ENCODE measurements at places on chromosomes 13 and 19. TPM values are rescaled to one million over a fixed set of nuclear protein-coding genes. Genes with fewer than 3 reads are reported as not detected.

AXL gene
- 0.44 TPM for total RNA-seq

GRCh38 chr13:111390522-111391270, 70.3 kb downstream of the TEX29 start:
- peaks cover 13% of the 10 kb centered on the region for H3K4me1 ChIP-seq
- DNase-seq: no peak
- H3K27ac ChIP-seq: no peak overlapping the region

CEACAM5 gene
- total RNA-seq: not detected

GRCh38 chr13:30877335-30877734, 28.7 kb upstream of the MEDAG start:
- H3K4me3 ChIP-seq: no peak overlapping the region
- peaks cover 2% of the 10 kb centered on the region for H3K4me1 ChIP-seq

DNA sequence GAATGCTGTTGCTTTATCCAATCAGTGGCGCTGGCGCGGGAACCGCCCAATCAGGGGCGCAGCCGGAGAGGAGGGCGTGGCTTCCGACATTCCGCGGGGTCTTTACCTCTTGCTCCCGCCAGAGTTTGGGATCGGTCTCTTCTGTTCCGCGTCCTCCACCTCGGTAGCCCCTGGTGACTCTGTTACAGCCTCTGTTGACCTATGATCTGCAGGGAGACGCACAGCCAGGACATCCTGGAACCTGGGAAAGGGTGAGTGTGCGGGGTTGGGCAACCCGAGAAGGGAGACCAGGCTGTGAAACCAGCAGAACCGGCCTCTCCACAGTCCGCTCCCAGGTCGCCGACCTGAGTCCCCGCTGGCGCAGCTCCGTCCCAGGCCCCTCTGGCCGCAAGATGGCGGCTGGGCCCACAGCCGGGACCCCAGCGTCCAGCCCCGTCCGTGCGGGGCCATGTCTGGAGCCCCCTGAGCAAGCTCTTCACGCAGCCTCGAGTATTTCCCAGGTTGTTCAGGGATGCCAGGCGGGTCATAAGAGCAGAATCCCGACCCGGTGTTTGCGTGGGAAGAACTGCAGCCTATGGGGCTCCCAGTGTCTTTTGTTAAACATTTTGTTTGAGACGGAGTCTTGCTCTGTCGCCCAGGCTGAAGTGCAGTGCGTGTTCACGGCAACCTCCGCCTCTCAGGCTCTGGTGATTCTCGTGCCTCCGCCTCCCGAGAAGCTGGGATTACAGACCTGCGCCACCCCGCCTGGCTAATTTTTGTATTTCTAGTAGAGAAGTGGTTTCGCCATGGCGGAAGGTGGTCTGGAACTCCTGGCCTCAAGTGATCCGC, 4.4 kb upstream of the ZNF681 start:
- DNase-seq: peak; percentile 74
- H3K4me1 ChIP-seq: peaks cover 21% of the 10 kb centered on the region
- H3K27ac ChIP-seq: peak overlapping the region; percentile 83
- no peaks in the 10 kb centered on the region for H3K36me3 ChIP-seq
- H3K27me3 ChIP-seq: no peaks in the 10 kb centered on the region
- H3K4me3 ChIP-seq: peak overlapping the region; percentile 95

CYP2S1 gene
- 0.75 TPM for total RNA-seq

DNA sequence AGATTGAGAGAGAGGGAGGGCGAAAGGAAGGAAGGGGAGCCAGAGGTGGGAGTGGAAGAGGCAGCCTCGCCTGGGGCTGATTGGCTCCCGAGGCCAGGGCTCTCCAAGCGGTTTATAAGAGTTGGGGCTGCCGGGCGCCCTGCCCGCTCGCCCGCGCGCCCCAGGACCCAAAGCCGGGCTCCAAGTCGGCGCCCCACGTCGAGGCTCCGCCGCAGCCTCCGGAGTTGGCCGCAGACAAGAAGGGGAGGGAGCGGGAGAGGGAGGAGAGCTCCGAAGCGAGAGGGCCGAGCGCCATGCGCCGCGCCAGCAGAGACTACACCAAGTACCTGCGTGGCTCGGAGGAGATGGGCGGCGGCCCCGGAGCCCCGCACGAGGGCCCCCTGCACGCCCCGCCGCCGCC, at the start of gene TNFSF11:
TSS of gene TNFSF11 (plus strand) at position 142 of the 400 bp plus-strand sequence. CDS start at position 294, 152 bp downstream.
- peaks cover 15% of the 10 kb centered on the region for H3K4me1 ChIP-seq
- peaks cover 3% of the 10 kb centered on the region for H3K36me3 ChIP-seq
- DNase-seq: no peak
- no peak within 1 kb of the TSS for H3K27ac ChIP-seq
- peaks cover 55% of the 10 kb centered on the region for H3K27me3 ChIP-seq
- H3K4me3 ChIP-seq: peak within 1 kb of the TSS; percentile 92

RASAL3 gene
- total RNA-seq: 121 TPM

DNA sequence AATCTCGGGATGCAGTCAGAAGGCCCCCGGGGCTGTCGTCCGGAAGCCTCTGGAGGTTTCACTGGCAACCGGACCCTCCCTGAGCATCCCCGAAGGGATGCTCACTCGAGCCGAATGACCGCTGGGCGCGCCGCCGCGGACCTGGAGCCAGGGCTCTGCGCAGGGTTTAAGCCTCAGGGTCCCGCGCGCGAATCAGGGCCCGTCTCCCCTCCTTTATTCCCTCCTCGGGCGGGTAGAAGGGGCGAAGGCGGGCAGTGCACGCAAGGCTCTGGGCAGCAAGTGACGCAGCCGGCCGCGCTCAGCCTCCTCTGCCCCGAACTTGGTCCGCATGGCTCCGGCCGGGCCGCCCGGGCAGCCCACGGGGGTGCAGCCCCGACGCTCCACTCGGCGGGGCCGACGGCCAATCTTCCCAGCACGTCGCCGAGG, 572 bp downstream of the SHISA2 start:
- no peaks in the 10 kb centered on the region for H3K36me3 ChIP-seq
- H3K4me1 ChIP-seq: peaks cover 9% of the 10 kb centered on the region
- H3K27me3 ChIP-seq: peaks cover 54% of the 10 kb centered on the region
- no peak for DNase-seq

AMER2 gene
- total RNA-seq: not detected

- no peak overlapping the region for H3K4me3 ChIP-seq
- H3K4me1 ChIP-seq: no peaks in the 10 kb centered on the region
- H3K27ac ChIP-seq: no peak overlapping the region
These were observed 20.8 kb upstream of the ZNF266 start for GRCh38 chr19:9456018-9456689.

GRCh38 chr13:72166102-72166650, 299.2 kb upstream of the DACH1 start:
- H3K36me3 ChIP-seq: no peaks in the 10 kb centered on the region
- DNase-seq: no peak
- H3K27me3 ChIP-seq: no peaks in the 10 kb centered on the region
- no peaks in the 10 kb centered on the region for H3K4me1 ChIP-seq
- no peak overlapping the region for H3K27ac ChIP-seq

FFAR3 gene
- total RNA-seq: 0.70 TPM

DNA sequence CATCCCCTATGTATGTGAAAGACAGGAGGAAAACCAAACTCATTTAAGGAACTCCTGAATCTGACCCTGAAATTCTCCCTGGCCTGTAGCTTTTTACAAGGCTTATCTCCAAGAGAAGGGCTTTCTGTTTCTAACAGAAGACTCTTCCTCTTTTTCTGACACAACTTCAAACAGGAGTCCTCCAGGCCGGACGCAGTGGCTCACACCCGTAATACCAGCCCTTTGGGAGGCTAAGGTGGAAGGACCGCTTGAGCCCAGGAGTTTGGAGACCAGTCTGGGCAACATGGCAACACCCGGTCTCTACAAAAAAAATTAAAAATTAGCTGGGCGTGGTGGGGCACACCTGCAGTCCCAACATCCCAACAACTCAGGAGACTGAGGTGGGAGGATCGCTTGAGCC, 41.9 kb downstream of the CARS2 start:
- no peak overlapping the region for H3K4me3 ChIP-seq
- peak overlapping the region; percentile 6 for H3K27ac ChIP-seq
- peaks cover 6% of the 10 kb centered on the region for H3K36me3 ChIP-seq
- DNase-seq: no peak
- H3K27me3 ChIP-seq: no peaks in the 10 kb centered on the region

- peak within 1 kb of the TSS; percentile 95 for H3K4me3 ChIP-seq
- peak within 1 kb of the TSS; percentile 99 for H3K27ac ChIP-seq
- no peaks in the 10 kb centered on the region for H3K27me3 ChIP-seq
- peaks cover 46% of the 10 kb centered on the region for H3K4me1 ChIP-seq
These were observed at the start of gene ALOX5AP for GRCh38 chr13:30735025-30735871. TSS of gene ALOX5AP (plus strand) at chr13:30735543. CDS start at chr13:30735606, 63 bp downstream.

DNA sequence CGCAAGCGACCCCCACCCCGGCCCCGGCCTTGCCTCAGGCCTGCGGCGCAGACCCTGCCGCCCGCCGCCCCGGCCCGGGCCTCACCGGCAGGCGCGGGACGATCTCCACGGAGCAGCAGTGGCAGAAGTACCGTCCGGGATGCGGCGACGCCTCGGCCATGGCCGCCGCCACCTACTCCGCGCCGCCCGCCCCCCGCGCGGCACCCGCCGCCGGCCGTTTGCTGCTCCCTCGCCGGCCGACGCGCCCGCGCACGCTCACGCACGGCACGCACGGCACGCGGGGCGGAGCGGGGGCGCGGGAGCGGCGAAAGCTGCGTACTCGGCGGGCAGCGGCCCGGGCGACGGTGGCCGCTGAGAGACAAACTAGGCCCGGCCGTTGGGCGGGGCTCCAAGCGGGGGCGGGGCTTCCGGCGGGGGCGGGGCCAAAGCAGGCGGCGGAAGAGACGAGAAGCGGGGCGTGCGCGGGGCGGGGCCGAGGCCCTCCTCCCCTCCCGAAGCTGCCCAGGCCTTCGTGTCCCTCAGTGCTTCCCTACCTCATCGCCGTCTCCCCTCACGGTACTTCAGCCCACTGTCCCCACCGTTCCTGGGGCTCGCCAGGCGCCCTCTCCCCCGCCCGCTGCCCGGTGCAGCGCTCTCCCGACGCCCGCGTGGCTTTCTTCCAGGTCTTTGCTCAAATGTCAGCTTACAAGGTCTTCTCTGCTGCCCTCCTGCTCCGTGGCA, at the start of gene RNF126:
TSS of gene RNF126 (minus strand) at position 253 of the 720 bp plus-strand sequence. CDS start at position 160, 93 bp downstream.
- no peaks in the 10 kb centered on the region for H3K36me3 ChIP-seq
- peak; percentile 91 for DNase-seq
- H3K4me1 ChIP-seq: peaks cover 34% of the 10 kb centered on the region
- H3K27ac ChIP-seq: peak within 1 kb of the TSS; percentile 100

- DNase-seq: no peak
- no peak overlapping the region for H3K4me3 ChIP-seq
- H3K27ac ChIP-seq: no peak overlapping the region
- peaks cover 5% of the 10 kb centered on the region for H3K27me3 ChIP-seq
These were observed 2.8 kb upstream of the ZNF543 start for GRCh38 chr19:57317503-57317902.

DNA sequence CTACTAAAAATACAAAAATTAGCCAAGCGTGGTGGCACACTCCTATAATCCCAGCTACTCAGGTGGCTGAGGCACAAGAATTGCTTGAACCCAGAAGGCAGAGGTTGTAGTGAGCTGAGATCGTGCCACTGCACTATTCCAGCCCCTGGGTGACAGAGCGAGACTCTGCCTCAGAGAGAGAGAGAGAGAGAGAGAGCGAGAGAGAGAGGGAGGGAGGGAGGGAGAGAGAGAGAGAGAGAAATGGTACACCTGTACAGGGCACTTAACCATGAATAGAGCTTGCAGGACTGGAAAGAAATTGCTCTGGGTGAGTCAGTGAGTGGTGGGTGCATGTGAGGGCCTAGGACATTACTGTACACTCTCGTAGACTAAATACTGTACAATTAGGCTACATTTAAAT, 40.5 kb upstream of the SLC7A9 start:
- H3K4me1 ChIP-seq: no peaks in the 10 kb centered on the region
- peaks cover 12% of the 10 kb centered on the region for H3K36me3 ChIP-seq
- no peak overlapping the region for H3K27ac ChIP-seq
- no peak overlapping the region for H3K4me3 ChIP-seq
- DNase-seq: no peak

ZNF729 gene
- not detected for total RNA-seq

DNA sequence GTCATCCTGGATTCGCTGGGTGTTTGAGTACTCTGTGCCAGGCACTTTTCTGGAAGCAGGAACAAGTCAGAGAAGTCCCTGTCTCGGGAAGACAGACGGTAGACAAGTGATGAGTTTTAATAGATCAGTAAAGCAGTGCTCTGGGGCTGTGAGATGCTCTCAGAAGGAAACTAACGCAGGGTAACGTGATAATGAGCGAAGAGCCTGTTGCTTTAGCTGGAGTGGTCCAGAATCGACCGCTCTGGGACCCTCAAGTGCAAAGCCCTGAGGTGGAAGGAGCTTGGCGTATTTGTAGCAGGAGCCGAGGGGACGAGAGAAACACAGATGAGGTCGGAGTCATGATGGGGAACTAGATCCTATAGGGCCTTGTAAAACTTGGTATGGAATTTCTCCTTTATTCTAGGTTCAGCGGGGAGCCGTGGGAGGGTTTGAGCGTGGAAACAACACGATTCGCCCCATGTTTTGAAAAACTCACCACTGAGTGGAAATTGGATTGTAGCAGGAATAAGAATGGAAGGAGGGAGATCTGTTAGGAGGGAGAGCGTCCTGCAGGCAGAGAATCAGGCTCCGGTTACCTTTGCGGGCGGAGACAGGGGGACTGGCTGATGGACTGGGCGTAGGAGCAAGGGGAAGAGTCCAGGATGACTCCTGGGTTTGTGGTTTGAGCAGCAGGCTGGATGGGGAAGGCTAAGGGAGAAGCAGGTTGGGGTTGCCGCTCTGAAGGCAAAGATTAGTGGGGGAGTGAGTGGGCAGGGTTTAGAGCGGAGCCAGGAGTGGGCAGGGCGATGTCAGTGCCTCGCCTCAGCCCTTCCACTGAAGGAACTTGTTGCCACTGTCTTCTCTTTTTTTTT, 763 bp downstream of the POLD1 start:
- H3K4me1 ChIP-seq: peaks cover 32% of the 10 kb centered on the region
- H3K27me3 ChIP-seq: no peaks in the 10 kb centered on the region
- no peak for DNase-seq

CLC gene
- 1.9 TPM for total RNA-seq

TMPRSS9 gene
- total RNA-seq: not detected

- H3K36me3 ChIP-seq: peaks cover 12% of the 10 kb centered on the region
- no peak for DNase-seq
- no peaks in the 10 kb centered on the region for H3K4me1 ChIP-seq
- no peak overlapping the region for H3K4me3 ChIP-seq
- no peak overlapping the region for H3K27ac ChIP-seq
- no peaks in the 10 kb centered on the region for H3K27me3 ChIP-seq
These were observed 20.6 kb upstream of the SMIM17 start for GRCh38 chr19:56622374-56622773.

DNA sequence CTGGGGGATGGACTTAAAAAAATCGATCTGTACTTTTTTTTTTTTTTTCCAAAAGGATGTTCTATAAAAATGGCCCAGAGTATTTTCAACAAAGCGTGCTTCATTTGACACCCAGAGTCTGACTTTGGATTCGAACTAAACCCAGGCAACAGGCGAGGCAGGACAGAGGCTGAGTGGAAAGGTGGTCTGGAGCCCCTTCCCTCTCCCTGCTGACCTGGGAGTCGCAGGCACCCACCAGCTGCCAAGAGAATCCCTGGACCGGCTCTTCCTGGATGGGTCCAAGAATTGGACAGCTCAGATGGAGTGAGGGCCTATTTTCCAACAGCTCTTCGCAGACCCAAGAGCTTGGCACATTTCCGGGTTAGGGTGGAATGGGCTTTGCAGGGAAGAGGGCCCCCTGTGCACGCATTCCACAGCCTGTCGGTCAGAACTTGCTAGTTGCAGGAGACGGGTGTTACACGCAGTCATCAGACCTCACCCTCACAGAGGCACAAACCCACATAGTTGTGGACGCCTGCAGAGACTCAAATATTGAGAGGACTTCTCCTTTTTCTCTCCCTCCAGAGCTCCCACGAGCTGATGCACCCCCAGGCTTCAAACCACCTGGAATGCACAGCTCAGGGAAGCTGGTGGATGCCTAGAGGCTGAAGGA, 15.2 kb downstream of the KCTD15 start:
- H3K27ac ChIP-seq: no peak overlapping the region
- no peak overlapping the region for H3K4me3 ChIP-seq
- H3K36me3 ChIP-seq: no peaks in the 10 kb centered on the region

CEACAM7 gene
- not detected for total RNA-seq

THSD8 gene
- total RNA-seq: 0.85 TPM
